ENCODE measurements at places on chromosomes 2 and 18. TPM values are rescaled to one million over a fixed set of nuclear protein-coding genes. Genes with fewer than 3 reads are reported as not detected.

The LYG2 gene
- polyA plus RNA-seq = not detected

The THOC1 gene
- 18.3 TPM for polyA plus RNA-seq

The ACVR1C gene
- polyA plus RNA-seq = 0.06 TPM

DNA sequence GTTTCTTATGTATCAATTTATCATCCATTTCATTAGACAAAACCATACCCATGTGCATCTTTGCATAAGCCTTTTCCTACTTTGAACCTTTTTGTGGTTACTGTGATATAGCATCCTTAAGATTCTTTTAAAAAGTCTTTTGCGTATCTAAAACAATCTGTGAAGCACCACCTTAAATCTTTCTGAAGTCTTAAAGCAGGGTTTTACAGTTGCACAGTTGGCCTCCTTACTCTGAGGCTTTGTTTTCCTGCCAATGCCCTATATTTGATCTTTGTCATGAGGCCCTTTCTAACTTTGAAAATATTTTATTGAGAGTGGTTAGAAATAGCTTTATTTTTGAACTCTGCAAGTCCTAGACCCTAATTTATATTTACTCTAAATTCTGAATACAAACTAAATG lies 163.4 kb upstream of the MAP3K20 start:
- DNase-seq = no peak

- no peak for DNase-seq
These were observed at the start of gene PRKCE for GRCh38 chr2:45651415-45652089. Gene PRKCE (plus strand): TSS chr2:45651675.

GRCh38 chr2:60708630-60709320 lies 47.3 kb upstream of the PAPOLG start:
- no peak for DNase-seq

Measured in B cell (primary cell).